ENCODE measurements at places on chromosomes 2 and 18. TPM values are rescaled to one million over a fixed set of nuclear protein-coding genes. Genes with fewer than 3 reads are reported as not detected.
A peak's percentile ranks its signal among the peaks of the same experiment; 100 is the strongest.

The IL1F10 gene
- not detected for total RNA-seq

The UCN gene
- total RNA-seq = 3.6 TPM

- DNase-seq = no peak
Measured at GRCh38 chr2:112803691-112804521, 19.6 kb upstream of the IL1A start.

The IRS1 gene
- 11.9 TPM for total RNA-seq

GRCh38 chr2:172460780-172461201, 33.4 kb downstream of the ITGA6 start:
- DNase-seq = no peak

DNA sequence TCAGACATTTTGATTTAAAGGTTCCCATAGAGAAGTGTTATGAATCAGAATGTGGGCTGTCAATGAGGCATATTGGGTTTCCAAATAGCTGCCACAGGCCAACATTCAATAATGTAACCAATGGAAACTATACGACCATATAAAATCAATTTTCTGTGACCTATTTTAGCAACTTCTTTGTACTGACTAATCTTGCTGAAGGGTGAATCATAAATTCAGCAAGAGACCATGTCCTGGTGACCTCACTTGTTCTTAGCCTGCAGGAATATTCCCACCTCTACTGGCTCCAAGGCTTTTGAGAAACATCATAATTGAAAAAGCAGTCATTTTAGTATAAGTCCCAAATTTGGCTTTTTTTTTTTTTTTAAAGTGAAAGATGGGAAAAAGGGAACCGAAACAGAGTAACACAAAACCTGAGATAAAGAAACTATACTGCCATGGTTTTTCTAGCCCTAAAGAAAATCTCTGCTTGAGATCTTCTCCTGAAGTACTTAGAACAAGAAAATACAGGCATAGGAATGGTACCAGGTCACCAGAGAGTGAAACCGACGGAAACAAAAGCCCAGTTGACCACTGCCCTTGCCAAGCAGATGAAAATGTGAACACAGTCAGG, 32.1 kb downstream of the PLEKHM3 start:
- peak; percentile 39 for DNase-seq

The SERPINB7 gene
- total RNA-seq = not detected

DNA sequence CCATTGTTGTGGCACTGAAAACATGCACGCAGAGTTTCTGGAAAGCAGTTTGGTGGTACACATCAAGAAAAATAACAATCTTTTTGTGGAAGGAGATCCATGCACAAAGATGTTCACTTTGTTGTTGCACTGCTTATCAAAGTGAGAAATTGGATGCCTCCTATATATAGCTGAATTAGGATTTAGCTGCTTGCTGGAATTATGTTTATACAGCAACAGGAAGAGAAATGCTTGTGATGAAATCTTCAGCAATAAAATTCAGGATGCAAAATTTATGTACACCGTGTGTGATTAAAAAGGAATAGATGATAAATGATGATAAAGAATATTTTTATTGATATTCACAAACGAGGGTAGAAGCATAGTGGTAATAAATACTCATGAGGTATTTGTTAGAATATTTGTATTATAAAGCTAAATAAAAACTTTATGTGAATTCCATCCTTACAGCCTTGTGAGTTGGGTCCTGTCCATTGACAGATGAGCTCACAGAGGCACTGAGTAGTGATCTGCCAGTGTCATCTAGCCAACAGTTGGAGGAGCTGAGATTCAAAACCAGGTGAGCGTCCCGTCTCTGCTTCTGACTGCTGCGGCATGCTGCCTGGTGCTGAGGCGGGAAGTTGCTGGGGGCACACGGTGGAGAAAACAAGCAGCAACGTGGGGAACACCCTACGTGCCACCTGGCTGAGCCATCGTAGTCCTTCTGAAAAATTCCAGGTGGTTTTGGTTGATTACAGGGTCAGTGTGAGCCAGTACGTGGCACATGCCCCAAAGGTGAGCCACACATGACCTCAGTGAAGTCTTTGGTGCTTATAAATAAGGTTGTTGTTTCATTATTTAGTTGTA, 80.2 kb downstream of the ASAP2 start:
- DNase-seq = no peak

The PIKFYVE gene
- total RNA-seq = 79.3 TPM

DNA sequence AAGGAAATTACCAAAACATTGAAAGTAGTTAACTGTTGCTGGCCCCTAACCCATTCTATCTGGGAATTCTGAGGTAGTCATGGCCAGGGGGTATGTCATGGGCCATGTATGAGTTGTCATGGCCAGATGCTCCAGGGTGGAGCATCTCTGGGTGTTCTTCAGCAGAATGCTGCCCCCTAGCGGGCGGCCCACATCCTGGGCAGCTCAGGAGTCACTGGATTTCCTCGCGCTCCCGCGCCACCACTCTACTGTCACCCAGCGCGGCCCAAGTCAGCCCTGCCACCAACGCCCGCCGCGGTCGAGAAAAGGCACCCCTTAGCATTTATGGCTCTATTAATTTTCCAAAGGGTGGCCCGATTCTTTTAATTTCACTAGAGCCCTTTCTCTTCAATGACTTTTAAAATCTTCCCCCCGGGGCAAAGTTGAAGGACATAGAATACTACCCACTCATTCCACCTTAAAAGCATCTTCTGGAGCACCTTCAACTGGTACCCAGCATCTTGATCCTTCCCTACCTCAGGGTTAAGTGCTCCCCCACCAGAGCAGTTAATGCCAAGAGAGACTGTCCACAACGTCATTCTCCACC, 41.6 kb downstream of the PKDCC start:
- peak; percentile 73 for DNase-seq

GRCh38 chr18:28110924-28111323, 66.0 kb downstream of the CDH2 start:
- no peak for DNase-seq

The TEKT4 gene
- not detected for total RNA-seq

- DNase-seq = no peak
Measured at GRCh38 chr2:201628545-201628944, 14.8 kb downstream of the TMEM237 start.

GRCh38 chr2:196073521-196073920, 4.9 kb upstream of the DNAH7 start:
- no peak for DNase-seq

The INHA gene
- not detected for total RNA-seq

DNA sequence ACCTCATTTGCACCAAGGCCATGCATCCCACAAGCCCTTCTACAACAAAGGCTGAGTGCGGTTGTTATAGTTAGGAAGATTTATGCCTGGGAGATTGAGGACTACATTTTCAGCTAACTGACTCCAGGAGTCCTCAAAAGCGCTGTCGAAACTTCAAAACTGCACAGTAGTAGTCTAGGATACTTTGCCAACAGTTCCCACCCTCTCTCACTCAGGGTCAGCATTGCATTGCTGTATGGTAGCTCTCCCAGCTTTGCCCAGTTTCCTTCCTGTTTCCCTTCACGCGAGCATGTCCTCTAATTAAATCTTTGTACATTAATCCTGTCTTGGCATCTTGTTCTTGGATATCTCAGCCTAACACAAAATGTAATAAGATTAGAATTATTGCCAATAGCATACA, 420.6 kb upstream of the UBE2E3 start:
- no peak for DNase-seq

- peak; percentile 93 for DNase-seq
Measured at GRCh38 chr2:86035883-86036668, 69.6 kb downstream of the POLR1A start.

The C2orf80 gene
- not detected for total RNA-seq

The REG3G gene
- total RNA-seq = not detected

- DNase-seq = no peak
Measured at GRCh38 chr2:184906709-184907108, 308.4 kb downstream of the ZNF804A start.

GRCh38 chr18:61530681-61531080, 197.5 kb downstream of the CDH20 start:
- no peak for DNase-seq

DNA sequence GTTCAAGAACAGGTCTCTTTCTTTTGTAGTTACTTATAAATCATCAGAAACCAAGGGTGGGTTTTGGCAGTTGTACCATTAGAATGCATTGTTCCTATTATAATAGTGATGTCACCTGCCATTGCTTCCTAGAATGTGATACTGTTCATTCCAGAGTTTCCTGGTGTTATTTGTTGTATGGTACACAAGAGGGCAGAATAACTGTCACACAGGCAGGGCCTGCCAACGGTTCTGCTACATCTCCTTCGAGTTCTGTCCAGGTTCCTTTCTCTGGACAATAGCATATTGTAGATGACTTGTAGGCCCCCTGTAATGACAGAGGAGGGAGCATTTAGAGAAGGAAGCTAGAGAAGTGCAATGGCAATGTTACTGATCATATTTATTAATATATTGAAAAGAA, 98.3 kb downstream of the KLHL14 start:
- no peak for DNase-seq

The INO80B gene
- total RNA-seq = 77.5 TPM

The IL1RL1 gene
- total RNA-seq = not detected

DNA sequence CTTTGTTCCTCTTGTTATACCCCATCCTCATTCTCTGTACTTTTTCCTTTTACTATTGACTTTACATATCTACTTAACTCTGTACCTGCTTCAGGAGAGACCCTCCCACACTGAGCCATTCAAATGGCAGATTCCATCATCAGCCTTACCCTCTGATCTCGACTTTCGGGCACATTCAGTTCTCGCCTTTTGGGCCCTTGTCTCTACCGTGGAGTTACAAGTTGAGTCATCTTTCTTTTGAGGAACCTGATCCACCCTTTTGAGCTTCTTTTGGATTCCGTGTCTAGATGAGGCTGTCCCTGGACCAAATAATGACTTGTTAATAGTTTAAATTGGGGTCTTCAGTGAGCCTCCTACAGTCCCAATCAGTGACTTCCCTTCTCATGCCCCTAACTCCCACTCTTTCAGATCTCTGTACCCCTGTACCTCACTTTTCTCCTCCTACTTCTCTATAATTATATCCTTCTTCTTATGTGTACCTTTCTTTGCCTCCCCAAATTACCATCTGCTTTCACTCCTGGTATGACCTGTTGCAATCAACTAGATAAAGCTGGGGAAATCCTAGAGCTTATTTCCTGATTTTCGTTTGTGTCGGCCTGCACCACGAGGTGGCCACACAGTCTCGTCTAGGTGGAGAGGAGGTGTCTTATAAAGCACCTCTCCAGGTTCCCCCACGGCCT, 17.2 kb downstream of the SP110 start:
- peak; percentile 79 for DNase-seq

The ANKRD30BL gene
- total RNA-seq = not detected

DNA sequence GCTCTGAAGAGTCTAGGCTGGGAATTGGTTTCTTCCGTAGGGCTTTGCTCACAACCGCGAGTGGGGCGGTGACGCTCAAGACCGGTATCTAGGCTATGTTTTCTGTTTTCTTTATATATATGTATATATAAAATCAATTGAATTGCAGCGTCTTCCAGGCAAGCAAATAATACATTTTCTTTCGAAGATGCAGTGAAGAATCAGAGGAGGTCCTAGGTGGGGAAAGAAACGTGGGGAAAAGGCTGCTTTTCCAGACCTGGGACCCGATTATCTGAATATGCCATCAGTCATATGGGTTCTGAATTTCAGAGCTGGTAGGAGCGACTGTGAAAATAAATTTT, 714 bp upstream of the SCN9A start:
- DNase-seq = no peak

- DNase-seq = no peak
Measured at GRCh38 chr2:98050070-98050469, 36.9 kb upstream of the VWA3B start.

GRCh38 chr2:157593411-157593810, 35.3 kb downstream of the ACVR1C start:
- DNase-seq = no peak

- DNase-seq = no peak
Measured at GRCh38 chr2:158989165-158989564, 20.7 kb downstream of the TANC1 start.

GRCh38 chr2:238600506-238601432, 174.0 kb downstream of the ASB1 start:
- no peak for DNase-seq

The IL36RN gene
- total RNA-seq = not detected

GRCh38 chr18:58132595-58133261, 88.7 kb downstream of the NEDD4L start:
- DNase-seq = no peak

DNA sequence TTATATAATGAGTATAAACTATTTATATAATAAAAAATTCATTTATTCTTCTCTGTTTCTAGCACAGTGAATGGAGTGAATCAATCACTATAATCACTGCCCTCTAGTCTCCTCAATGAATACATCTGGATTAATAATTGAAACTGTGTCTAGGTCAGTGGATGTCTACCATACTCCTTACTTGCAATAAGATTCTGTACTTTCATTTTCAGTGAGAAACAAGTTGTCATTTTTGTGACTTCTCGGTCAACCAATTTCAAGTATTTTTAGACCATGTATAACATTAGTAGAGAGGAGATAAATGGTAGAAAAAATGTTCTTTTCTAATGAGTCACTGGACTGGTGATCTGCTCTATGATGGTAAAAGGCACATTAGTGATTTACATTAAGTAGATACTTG, 799.6 kb upstream of the CHAC2 start:
- DNase-seq = no peak

The UGT1A5 gene
- not detected for total RNA-seq

DNA sequence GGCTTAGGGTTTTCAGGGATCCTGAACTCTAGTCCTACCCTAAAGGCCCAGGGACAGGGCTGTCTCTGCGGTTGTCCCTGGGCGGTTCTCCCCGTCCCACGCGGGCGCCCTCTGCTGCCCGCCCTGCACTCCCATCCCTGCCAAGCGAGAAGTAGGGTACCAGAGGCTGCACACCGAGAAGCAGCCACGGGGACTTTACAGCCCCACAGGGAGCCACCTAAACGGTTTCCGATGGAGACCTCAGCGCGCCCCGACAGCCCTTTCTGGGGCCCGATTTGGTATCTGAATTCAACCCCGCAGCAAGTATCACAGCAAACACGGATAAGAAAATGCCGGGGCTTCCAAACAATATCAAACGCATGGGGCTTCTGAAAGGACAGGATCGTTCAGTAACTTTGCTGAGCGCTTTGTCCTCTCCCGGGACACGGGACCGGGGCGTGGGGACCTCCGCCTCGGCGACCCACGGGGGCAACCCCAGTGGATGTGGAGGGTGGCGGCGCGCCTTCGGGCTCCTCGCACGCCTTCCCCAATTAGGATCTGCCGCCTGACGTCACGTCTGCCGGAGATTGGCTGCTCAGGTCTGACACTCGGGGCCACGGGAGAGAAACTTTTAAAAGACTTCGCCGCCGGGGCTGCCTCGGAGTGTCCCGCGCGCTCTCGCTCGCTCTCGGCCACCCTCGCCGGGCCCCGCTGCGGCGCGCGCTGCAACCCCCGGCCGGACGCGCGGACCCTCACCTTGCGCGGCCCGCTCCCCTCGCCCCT, at the start of gene LTBP1:
Gene LTBP1 (plus strand): TSS at position 640 of the 762 bp plus-strand sequence. CDS start 372 bp downstream, outside the sequence.
- DNase-seq = peak; percentile 68

DNA sequence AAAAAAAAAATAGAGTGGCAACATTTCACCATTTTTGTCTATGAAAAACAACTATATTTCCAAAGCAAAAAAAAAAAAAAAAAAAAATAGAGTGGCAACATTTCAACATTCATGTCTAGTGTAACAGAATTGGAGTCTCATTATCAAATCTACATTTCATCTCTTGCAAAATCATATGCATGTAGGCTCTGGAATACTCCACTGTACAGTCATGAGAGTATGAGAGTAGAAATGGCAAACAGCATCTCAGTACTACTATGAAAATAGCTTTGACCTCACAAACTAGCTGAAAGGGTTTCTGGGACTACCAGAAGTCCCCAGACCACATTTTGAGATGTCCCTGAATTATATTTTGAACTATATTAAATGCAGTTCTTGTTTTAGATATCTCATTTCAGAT, 82.8 kb downstream of the SMAD2 start:
- no peak for DNase-seq
